Endothelial cell (in vitro differentiated cells): ENCODE measurements at places on chromosomes 2 and 18. TPM values are rescaled to one million over a fixed set of nuclear protein-coding genes. Genes with fewer than 3 reads are reported as not detected.

DNA sequence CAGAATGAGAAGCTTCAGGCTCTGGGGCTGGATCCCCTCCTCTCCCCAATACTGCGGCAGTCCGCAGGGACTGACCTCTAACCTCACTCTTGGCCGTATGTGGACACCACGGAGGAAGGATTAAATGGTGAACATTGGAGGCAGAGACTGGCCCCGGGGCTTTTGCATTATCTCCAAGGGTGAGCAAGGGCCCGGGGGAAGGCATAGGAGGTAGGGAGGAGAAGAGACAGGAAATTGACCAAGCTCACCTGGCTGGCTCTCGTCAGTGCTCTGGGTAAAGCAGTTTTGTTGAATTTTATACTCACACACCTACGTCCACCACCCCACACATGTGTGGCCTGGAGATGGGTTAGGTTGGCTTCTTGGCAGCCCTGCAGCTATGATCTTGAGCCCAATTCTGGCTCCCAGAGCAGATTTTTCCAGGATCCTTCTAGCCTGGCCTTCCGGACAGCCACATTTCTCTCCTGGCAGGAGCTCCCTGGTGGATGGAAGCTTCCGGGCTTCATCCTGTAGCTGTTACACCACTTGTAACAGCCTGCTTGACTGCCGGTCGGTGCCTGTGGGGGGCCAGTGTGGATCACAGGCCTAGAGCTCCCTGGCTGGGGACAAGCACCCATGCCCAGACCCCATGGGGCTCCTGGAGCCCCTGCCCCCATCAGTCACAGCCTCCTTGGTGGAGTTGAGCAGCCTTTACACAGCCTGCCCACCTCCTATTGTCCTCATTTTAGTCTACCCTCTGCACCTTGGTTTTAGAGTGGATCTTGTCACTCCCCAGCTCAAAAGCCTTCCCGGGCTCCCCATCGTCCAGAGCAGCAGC lies 7.6 kb downstream of the ITM2C start:
- H3K36me3 ChIP-seq = peaks cover 11% of the 10 kb centered on the region
- H3K27me3 ChIP-seq = peaks cover 13% of the 10 kb centered on the region
- DNase-seq = no peak

DNA sequence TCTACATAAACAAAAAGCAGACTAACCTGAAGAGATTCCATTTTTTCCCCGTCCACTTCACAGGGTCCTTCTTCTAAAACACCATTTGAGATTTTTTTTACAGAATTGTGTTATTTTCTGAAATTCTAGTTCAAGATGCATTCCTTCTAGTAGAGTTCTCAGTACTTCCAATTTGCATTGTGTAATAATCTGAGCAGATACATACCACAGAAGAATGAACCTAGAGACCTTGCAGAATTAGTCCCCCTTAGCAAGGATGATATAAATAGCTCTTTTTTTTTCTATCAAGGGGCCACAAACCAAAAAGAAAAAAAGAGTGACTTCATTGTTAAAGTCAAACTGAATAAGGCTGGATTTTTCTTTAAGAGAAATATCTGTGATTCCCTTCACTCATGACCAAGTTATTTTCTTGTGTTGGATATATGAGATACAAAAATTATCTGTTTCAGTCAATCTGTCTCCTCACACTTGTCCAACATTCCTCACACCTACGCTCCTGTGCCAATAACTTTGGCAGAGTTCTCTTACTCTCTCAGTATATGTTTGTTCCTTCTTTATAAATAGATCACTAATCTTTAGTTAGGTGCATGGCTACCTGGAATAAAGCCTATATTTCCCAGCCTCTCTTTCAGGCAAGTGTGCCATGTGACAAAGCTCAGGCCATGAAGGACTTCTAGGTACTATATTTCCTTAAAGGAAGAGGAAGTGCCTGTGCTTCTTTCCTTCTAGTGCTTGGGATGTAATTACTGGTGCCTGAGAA lies 183.5 kb downstream of the ZNF385B start:
- H3K4me3 ChIP-seq = no peak overlapping the region
- H3K27me3 ChIP-seq = no peaks in the 10 kb centered on the region
- H3K27ac ChIP-seq = no peak overlapping the region
- DNase-seq = no peak
- no peaks in the 10 kb centered on the region for H3K36me3 ChIP-seq

GRCh38 chr2:128319631-128320191 lies 1.0 kb upstream of the HS6ST1 start:
- no peak for DNase-seq
- H3K4me3 ChIP-seq = peak overlapping the region; percentile 81
- peaks cover 18% of the 10 kb centered on the region for H3K27me3 ChIP-seq
- peaks cover 8% of the 10 kb centered on the region for H3K36me3 ChIP-seq

DNA sequence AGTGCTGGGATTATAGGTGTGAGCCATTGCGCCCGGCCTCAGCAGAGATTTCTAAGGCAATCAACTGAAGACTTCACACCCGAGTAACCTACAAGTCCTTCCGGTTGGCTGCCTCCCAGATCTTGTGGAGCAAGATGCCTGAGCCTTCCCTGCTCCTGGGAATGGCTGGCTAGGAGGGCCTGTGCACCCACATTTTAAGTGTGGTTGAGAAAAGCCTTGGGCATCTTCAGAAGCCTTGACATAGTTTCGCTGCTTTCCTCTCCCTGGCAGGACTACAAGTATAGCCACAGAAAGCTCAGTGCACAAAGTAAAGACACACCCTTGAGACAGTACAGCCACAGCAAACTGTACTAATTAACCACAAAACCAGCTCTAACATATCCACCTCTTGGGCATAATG lies 35.2 kb downstream of the E2F6 start:
- peak overlapping the region; percentile 49 for H3K4me3 ChIP-seq
- no peak overlapping the region for H3K27ac ChIP-seq
- H3K27me3 ChIP-seq = no peaks in the 10 kb centered on the region
- H3K4me1 ChIP-seq = no peaks in the 10 kb centered on the region
- H3K36me3 ChIP-seq = peaks cover 10% of the 10 kb centered on the region

DNA sequence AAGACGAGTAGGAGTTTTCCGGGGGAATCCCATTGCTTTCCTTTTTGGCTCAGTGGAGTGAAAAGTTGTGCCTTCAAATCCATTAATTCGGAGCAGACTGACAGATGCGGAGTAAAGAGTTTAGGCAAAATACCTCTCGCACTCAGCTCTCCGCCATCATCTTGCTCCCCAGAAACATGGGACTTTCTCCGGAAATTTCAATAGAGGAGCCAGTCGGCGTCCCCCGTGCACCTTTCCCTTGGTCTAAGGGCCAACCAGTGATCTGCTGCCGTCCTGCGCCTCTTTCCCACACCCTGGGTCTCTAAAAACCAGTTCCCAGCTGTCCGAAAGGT lies 318 bp downstream of the TYW5 start:
- no peak for DNase-seq
- H3K4me3 ChIP-seq = peak overlapping the region; percentile 97
- peaks cover 4% of the 10 kb centered on the region for H3K27me3 ChIP-seq

DNA sequence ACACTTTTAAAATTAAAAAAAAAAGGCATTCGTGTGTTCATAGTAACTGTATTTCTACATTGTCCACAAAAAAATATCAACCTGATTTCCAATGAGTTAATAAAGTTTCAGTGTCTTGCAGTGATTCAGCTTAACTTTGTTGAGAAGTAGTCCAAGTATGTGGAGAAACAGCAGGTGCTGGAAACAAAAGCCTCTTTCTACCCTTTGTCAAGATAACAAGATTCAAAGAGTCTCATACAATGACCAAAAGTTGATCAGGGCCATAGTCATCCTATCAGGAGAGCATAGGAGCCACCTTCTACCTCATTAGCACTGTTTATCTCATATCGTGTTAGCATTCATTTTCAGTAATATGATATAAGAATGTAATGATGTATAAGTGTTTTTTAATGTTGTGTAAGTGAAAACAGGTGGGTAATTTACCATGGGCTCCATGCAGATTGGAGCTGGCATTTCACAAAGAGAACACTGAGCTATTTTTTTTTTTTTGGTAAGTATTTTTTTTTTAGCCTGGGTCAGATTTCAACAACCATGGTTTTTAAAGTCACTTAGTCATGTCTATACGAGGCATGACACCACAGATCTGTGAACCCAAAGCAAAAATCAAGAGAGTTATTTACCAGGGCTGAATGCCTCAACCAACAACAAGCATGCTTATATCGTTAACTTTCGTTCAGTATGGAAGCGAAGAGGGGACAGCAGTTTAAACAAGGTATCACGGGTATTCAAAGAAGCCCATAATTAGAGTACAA lies 165.0 kb upstream of the ZNF521 start:
- no peak overlapping the region for H3K4me3 ChIP-seq
- H3K4me1 ChIP-seq = peaks cover 16% of the 10 kb centered on the region

- no peak overlapping the region for H3K4me3 ChIP-seq
- H3K36me3 ChIP-seq = peaks cover 4% of the 10 kb centered on the region
- no peak for DNase-seq
- H3K27ac ChIP-seq = no peak overlapping the region
- peaks cover 14% of the 10 kb centered on the region for H3K4me1 ChIP-seq
- peaks cover 6% of the 10 kb centered on the region for H3K27me3 ChIP-seq
Measured at GRCh38 chr2:86557836-86558235, 5.4 kb downstream of the CHMP3 start.

GRCh38 chr2:58127111-58127510 lies 80.5 kb downstream of the VRK2 start:
- H3K27me3 ChIP-seq = no peaks in the 10 kb centered on the region
- H3K27ac ChIP-seq = no peak overlapping the region
- no peak for DNase-seq
- peaks cover 3% of the 10 kb centered on the region for H3K4me1 ChIP-seq

- H3K27me3 ChIP-seq = peaks cover 2% of the 10 kb centered on the region
- peaks cover 4% of the 10 kb centered on the region for H3K4me1 ChIP-seq
- H3K4me3 ChIP-seq = no peak overlapping the region
- H3K36me3 ChIP-seq = no peaks in the 10 kb centered on the region
- DNase-seq = no peak
Measured at GRCh38 chr2:939936-940601, 10.6 kb upstream of the SNTG2 start.

DNA sequence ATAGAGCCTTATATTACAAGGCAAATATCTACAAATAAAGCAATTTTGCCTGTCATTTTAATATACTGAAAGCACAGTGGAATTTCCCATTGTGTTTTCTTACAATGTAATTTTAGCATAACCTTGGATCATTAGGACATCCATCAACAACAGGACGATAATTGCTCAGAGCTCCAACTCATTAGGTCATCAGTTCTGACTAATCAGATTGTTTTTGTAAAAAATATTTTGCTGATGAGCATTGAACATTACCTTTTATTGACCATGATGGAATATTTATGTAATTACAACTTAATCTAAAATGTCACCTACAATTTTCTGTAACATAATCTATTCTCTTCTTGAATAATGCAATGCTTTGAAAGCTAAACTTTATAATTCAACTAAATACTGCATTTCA lies 215.3 kb upstream of the DSEL start:
- H3K27me3 ChIP-seq = no peaks in the 10 kb centered on the region
- no peak overlapping the region for H3K4me3 ChIP-seq
- H3K27ac ChIP-seq = no peak overlapping the region
- H3K4me1 ChIP-seq = no peaks in the 10 kb centered on the region
- H3K36me3 ChIP-seq = no peaks in the 10 kb centered on the region
- DNase-seq = no peak

EN1 gene
- total RNA-seq = 0.87 TPM

ACVR1C gene
- 0.10 TPM for total RNA-seq

TDRD15 gene
- total RNA-seq = 0.05 TPM

COLEC11 gene
- total RNA-seq = 2.3 TPM

KCTD1 gene
- 10.6 TPM for total RNA-seq

MROH2A gene
- 0.31 TPM for total RNA-seq

UGT1A4 gene
- total RNA-seq = not detected

TLX2 gene
- total RNA-seq = not detected
